ENCODE measurements at places on chromosomes 16 and 17.
A peak's percentile ranks its signal among the peaks of the same experiment; 100 is the strongest.

DNA sequence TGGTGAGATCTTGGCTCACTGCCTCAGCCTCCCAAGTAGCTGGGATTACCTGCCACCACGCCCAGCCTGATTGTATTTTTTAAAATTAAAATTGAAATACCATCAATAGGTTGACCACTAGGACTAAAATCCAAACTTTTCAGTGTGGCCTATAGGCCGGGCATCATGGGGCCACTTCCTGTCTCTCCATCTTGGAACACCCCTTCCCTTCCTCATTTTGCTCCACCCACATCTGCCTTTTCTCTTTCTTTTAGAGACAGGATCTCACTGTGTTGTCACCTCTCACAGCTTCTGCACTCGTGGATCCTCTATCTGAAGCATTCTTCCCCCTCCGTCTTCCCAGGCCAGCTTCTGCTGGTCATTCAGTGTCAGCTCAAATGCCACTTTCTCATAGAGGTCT is 57.0 kb downstream of the BMERB1 start:
- peak; percentile 55 for DNase-seq

- DNase-seq: no peak
Measured at GRCh38 chr16:67897231-67897630, 4.2 kb downstream of the PSKH1 start.

GRCh38 chr17:5530265-5531084 is 44.1 kb downstream of the MIS12 start:
- peak; percentile 14 for DNase-seq

- DNase-seq: peak; percentile 66
Measured at GRCh38 chr17:80780381-80781198, 211.1 kb upstream of the CHMP6 start.

All from suppressor macrophage (primary cell).